Activated CD8-positive, alpha-beta memory T cell treated with anti-CD3 and anti-CD28 coated beads for 4 hours (primary cell): ENCODE measurements at places on chromosomes 11 and 22.

- DNase-seq: no peak
These were observed 2.4 kb downstream of the HMBS start for GRCh38 chr11:119087123-119087522.

DNA sequence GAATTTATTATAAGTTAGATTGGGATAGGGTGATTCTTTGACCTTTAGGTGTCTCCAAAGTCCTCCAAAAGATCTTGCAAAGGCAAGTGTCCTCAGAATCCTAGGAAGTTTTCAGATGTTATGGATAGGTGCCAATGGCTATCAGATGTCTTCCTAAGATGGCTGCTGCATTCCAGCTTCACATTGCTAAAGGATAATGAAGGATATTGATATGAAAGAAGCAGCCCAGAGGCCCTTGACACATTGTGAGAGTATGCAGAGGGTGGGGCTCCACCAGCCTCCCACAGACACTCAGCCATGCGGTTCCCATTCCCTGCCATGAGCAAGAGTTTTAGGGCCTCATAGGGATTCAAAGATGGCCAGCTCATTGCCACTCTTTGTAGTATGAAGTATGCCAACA, 22.3 kb upstream of the GLYATL2 start:
- no peak for DNase-seq

DNA sequence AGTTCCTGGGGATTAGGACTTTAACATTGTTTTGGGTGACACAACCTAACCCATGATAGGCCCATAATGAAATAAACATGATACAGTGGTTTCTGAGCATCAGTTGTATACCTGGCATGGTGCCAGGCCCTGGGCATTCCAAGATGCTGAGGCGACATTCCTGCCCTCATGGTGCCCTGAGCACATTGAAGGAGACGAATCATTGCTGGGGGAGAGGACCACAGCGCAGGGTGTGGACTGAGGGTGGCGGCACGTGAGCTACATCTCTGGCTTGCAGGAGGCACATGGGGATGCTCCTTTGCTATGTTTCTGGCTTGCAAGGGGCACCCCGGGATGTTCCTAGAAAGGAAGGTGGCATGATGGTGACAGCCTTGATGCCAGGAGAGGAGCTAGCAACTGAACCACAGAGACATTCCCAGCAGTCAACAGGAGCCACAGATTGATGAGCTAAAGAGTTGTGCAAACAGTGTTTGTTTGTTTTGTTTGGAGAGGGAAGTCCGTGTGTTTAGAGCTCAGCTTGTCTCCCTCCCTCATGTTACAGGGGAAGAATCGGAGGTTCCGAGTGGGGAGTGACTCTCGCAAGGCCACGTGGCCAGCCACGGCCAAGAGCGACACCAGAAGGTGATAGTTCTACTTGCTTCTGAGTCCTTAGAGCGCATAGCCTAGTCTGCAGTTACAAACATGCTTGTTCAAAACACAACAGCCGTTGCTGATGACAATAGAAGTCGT, 106.4 kb downstream of the MIAT start:
- DNase-seq: no peak

DNA sequence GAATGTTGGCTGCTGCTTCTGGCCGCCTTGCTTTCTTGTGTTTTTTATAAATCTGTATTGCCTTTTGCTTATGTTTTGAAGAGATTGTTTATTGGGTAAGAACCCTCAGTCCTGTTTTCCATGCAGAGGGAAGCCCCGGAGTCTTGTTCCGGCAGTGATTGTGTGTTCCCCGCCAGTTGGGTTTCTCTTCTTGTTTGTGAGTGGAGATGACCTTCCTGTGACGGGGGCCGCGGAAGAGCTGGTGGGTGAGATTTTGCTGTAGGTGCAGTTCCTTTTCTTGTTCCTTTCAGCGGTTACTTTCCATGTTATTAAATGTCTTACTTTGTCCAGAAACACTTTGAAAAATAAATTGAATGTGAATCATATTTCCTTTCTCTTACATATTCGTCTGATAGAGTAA, 8.3 kb downstream of the TBC1D22A start:
- no peak for DNase-seq

- DNase-seq: no peak
These were observed 45.9 kb downstream of the TBX1 start for GRCh38 chr22:19806213-19807160.

DNA sequence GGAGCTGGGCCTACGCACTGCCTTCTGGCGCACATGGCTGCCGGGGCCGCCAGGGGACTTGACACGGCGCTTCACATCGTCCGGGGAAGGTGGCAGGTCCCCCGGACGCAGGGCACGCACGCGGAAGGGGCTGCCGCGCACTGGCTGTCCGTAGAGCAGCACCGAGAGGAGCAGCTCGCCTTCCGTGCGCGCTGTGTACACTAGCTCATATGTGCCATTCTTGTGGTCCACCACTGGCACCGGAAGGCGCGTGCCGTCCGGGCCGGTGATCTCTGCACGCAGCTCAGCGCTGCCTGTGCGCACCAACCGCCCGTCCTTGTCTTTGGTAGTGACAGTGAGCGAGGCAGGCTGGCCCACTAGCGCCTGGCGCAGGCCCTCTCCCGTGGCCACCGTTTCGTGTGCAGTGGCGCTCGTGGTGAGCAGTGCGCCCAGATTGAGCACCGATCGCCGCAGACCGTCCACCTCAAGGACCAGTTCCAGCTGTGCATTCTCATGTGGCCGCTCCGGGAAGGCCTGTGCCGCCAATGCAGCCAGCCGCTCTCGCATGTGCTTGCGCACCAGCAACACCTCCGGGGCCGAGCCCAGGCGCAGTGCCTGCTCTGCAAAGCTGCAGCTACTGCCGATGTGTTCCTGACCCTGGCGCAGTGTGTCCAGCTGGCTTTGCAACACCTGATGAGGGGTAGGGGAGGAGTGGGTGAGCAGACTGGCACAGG, 15.7 kb upstream of the HPX start:
- no peak for DNase-seq

- DNase-seq: no peak
These were observed 3.3 kb upstream of the BACE1 start for GRCh38 chr11:117319214-117319840.

GRCh38 chr11:85930879-85931366, 75.7 kb downstream of the CCDC83 start:
- DNase-seq: no peak

GRCh38 chr11:72629266-72629665, 45.0 kb downstream of the PDE2A start:
- no peak for DNase-seq

DNA sequence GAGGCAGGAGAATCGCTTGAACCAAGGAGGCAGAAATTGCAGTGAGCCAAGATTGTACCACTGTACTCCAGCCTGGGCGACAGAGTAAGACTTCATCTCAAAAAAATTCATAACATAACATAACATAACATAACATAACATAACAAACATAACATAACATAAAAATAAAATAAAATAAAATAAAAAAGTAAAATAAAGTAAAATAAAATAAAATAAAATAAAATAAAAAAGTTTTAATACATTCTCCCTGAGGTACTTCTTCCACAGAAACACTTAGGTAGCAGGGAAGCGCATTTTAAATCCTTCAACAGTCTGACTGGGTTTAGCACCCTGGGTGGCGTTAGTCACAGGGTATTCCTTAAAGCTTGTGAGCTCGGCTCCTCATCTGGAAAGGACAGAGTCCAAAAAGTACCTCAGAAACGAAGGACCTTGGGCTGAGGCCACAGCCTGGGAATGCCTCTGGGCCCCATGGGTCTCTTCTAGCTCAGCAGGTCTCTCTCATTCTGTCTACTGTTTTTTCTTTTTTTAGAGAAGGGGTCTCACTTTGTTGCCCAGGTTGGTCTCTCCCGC, 41.7 kb downstream of the MICAL3 start:
- DNase-seq: no peak

DNA sequence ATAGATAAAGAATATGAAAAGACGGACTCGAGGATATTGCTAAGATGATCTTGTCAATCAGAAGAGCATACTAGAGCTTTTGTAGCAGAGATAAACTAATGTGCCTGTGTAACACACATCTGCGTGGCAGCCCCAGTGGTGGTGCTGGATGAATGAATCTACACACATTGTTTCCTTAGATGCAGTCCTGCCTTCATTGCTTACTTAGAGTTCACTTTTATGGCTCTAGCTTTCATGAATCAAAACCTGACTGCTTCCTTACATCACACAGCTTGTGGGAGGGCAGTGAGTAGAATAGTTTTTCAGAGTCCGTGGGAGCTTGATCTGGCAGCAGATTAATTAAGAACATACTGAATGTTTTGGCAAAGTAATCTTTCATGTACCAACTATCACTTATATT, 83.7 kb downstream of the EXT2 start:
- no peak for DNase-seq

DNA sequence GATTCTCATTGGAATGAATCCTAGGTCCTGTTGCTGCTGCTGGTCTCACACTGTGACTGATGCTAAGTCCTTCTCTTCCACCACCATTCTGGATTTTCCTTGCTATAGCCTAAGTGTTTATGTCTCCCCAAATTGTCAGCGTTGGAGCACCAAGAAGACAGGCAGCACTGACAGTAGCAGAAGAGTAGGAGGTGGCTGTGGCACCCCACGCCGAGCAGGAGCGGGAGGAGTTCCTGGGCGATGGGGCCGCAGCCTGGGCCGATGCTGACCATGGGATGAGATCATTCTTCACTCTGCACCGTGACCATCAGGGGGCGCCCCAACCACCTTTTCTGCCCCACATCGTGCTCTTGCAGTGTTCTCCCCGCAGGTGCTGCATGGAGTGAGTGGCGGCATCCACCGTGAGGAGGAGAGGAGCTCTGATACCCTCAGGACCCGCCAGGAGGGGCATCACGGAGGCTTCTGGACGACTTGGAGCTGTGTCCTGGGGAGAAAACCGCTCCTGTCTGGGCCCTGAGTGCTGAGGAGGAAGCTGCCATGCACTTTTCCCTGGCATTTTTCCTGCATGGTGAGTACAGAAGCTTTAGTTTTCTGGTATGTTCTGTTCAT, 57.0 kb downstream of the LRRC74B start:
- peak; percentile 57 for DNase-seq

GRCh38 chr11:64817476-64817875, 7.1 kb upstream of the MEN1 start:
- no peak for DNase-seq

DNA sequence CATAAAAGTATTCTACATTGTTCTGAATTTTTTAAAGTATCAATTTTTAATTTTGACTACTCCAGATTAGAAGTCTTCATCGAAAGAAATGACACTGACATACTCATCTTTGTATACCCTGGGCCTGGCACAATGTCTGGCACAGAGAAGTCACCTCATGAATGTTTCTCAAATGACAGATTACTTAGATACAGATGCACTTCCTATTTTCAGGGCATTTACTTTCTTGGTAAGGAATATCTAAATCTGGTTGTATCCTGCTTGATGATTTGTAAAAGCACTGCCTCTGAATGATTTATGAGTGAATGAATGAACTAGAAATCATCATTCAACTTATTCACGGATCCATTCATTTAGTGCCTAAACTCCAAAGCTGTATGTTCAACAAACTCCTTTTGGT, 1784.7 kb downstream of the LRRC4C start:
- no peak for DNase-seq

DNA sequence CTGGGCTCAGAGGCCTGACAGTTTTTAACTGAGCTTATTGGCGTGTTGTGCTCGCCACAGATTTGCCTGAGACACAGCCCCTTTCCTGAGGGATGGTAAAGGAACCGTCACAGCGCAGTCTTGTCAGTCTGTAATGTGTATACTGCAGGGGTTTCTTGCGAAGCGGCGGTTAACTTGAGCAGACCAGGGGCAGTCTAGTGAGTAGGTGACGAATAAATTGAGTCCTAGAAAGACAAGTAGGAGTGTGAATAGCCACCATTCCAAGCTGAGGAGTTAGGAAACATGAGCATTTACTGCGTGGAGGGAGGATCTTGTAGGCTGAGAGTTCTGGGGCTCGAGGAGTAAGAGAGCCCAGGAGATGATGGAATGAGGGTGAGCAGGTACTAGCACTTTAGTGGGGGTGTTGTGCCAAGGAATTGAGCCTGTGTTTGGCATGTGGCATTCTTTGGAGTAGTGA, 1.4 kb downstream of the MED15 start:
- DNase-seq: no peak

DNA sequence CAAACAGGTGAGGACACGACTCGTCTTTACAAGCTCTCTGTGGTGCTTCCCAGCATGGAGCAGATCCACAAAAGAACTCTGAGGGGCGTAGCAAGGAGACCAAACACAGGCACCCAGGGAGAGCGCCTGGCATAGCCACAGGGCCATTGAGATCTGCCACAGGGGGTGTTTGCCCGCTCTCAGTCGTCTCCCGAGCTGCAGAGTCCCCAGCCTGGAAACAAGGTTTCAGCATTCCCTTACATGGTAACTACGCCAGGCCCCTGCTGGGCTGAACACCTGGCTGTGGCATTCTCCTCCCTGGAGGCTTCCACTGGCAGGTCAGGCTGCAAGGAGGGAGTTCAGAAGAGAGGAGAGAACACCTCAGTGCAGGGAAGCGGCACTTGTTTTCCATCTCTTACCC, 962.1 kb downstream of the NTM start:
- no peak for DNase-seq

DNA sequence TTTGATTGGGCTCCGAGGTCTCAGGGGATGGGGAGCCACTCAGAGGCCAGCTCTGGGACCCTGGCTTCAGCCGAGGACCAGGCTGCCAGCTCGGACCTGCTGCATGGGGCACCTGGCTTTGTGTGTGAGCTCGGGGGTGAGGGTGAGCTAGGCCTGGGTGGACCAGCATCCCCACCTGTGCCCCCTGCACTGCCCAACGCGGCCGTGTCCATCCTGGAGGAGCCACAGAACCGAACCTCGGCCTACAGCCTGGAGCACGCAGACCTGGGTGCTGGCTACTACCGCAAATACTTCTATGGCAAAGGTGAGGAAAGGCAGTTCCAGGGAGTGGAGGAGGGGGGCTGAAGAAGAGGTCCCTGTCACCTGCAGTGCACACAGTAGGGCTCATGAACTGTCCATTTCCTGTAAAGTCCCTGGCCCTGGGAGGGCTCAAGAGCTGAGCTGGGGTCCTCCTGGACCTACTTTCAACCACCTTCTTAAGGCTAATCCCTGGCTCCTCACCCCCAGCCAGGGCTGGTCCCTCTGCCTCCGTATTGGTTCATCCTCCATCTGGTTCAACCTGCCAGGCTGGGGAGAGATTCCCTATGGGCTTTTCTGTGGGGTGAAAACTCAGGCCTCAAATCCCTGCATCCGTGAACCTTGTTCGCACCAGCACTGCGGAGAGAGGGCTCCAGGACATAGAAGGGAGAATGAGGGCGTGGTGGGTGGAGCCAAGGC, 3.6 kb downstream of the SIPA1 start:
- no peak for DNase-seq

GRCh38 chr11:44680982-44681597, 45.7 kb upstream of the TSPAN18 start:
- DNase-seq: no peak

- DNase-seq: no peak
These were observed 835 bp upstream of the RHOD start for GRCh38 chr11:67055812-67056211.

DNA sequence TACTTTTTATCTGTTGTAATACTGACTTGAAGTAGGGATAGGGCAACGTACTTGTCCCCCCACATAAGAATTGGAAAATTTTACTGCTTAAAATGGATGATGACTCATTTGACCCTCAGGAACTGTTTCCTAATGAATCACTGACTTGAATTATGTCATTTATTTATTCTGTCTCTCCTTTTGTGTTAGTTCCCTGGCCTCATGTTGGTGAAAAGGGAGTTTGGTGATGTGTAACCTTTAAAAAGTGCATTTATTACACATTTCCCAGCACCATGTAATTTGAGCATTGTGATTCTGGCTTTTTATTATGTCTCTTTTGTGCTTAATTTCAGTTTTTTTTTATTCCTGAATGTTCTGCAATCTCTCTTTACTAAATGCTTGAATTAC, 20.3 kb upstream of the PGM2L1 start:
- no peak for DNase-seq

- no peak for DNase-seq
These were observed 696.4 kb downstream of the LRRC4C start for GRCh38 chr11:40763046-40763445.
